ENCODE measurements at places on chromosomes 4 and X.

DNA sequence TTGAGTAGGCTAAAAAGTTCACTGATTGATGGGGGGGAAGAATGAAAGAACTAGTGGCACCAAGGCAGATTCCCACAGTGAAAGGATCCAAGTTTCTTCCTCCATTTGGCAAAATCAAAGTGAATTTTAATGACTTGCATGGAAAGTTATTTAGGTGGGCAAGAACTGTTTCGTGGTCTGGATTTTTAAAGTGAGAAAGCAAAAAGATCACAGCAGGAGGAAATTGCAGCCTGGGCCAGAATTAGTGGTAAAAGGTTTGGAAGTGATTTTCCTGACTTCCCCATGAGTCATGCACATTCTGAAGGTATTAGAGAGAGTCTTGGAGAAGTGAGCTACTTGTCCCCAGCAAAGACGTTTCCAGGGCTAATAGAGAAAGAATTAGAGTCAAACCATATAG lies 207.8 kb downstream of the ANTXR2 start:
- DNase-seq, result no peak

DNA sequence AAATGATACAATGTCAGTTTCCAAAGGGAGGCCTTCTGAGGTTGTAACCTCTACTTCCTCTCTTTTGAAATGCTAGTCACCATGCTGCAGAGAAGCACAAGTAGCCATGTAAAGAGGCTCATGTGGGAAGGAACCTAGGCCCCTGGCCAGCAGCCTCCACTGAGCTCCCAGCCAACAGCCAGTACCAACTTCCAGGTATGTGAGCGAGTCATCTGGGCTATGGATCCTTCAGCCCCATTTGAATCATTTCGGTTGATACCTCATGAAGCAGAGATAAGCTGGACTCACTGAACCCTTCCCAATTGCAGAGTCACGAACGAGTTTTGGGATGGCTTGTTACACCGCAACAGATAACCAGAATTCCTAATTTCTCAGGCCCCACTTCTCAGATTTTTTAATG lies 187.0 kb upstream of the LDB2 start:
- no peak for DNase-seq

DNA sequence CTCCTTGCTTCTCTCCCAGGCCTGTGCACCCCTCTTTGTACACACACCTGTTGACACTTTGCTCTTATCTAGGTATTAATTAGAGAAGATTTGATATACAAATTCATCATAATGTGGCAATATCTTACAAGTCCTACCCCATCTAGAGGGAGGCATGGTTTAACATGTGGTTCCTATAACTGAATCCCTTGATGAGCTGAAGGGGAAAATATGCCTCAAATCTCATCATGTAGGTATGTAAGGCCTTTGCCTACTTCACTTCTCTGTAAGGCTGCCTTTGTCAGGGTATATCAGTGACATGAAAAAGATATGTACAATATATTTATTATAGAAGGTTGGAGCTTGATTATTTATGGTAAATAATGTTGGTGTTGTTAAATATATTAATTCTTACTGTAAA lies 31.9 kb downstream of the HTR2C start:
- DNase-seq, result no peak

DNA sequence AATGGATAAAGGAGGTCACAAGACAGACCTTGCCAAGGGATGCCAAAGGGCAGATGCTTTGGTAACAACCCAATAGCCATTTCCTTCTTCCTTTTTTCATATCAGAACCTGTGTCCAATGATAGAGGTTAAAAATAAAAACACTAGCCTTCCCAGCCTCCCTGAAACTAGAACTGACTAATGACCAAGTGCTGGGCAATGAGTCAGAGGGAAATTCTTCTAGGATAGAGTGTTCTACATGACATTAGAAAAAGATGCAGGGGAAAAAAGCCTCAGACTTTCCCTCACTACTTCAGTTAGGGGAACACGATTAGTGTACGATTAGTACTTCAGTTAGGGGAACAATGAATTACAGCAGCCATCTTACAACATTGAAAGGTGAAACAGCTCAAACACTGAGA lies 29.3 kb upstream of the FAM47C start:
- DNase-seq, result no peak

- no peak for DNase-seq
Measured at GRCh38 chrX:21974011-21974385, 33.5 kb downstream of the SMS start.

- peak; percentile 39 for DNase-seq
Measured at GRCh38 chrX:152632445-152633097, 5.1 kb upstream of the GABRQ start.

DNA sequence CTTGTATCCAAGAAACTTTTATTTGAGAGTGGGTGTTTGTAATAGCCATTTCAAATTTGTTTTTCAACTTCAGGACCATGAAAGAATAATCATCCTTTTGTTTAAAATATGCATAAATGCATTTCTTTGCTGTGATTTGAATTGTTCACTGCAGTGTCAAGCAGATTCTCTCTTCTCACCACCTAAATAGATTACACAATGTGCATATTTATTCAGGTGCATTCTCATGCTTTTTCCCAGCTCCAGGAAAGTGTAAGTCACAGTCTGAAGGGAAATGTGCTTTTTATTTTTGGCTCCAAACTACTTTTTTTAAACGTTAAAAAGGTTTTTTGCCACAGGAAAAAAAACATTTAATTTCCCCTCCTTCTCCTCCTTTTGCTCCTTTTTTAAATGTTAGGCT lies 17.5 kb downstream of the C4orf33 start:
- DNase-seq, result no peak

GRCh38 chrX:20320461-20321159 lies 53.9 kb upstream of the RPS6KA3 start:
- no peak for DNase-seq

DNA sequence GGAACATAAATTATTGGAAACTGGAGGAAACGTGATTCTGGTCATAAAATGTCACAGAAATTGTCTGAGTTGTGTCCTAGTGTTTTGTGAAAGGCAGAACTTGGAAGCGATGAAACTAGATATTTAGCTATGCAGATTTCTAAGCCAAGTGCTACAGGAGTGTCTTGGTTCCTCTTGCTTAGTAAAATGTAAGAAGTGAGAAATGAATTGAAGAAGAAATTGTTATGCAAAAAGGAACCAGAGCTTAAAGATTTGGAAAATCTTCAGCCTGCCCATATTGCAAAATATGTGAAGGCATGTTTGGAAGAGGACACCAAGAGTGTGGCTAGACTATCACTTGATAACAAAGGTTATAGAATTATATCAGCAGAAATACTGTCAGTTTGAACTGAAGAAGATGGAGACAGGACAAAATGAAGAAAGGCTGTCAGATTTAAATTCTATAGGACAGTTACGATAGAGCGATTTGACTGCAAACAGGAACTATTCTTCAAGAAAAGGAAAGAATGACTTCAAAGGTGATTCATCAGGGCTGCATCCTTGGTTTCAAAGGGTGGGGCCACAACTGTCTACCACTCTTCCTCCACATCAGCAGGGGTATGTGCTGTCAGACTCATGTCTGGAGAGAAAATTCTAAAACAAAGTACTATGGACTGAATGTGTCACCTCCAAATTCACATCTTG lies 9.4 kb upstream of the CDS1 start:
- DNase-seq, result no peak

DNA sequence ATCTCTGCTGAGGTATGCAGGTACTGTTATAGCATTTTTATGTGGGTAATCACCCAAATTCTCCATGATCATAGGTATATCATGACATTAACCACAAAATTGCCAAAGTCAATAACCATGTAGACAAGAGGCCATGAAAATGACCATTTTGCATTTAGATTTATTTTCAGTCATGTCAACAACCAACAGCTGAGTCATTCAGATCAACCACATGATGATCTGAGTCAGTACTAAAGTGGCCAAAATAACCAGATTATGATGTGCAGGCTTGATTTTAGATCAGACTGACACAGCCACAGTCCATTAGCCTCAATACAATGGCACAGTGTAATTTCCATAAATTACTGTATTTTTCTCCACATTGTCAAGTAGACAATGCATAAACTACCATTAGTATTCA lies 240.5 kb downstream of the GRIA3 start:
- DNase-seq, result no peak

- DNase-seq, result peak; percentile 72
Measured at GRCh38 chr4:123856689-123857545, 460.3 kb downstream of the SPRY1 start.

Measured in HAP-1 (cell line).